Stimulated activated CD8-positive, alpha-beta memory T cell treated with anti-CD3 and anti-CD28 coated beads, Interleukin-7, amount 100 ng/mL, for 1 hour (primary cell): ENCODE measurements at places on chromosomes 2 and 18.

GRCh38 chr2:199457147-199458008, at the start of gene SATB2:
Gene SATB2, minus strand, starts transcription at chr2:199457939. Its CDS starts 1,902 bp downstream, at chr2:199456037.
- DNase-seq, result no peak

- DNase-seq, result no peak
Measured at GRCh38 chr18:10241579-10241978, 212.9 kb upstream of the APCDD1 start.

- DNase-seq, result no peak
Measured at GRCh38 chr2:111071600-111072171, 49.0 kb upstream of the BCL2L11 start.

- DNase-seq, result no peak
Measured at GRCh38 chr2:224524657-224525056, 60.5 kb downstream of the CUL3 start.

DNA sequence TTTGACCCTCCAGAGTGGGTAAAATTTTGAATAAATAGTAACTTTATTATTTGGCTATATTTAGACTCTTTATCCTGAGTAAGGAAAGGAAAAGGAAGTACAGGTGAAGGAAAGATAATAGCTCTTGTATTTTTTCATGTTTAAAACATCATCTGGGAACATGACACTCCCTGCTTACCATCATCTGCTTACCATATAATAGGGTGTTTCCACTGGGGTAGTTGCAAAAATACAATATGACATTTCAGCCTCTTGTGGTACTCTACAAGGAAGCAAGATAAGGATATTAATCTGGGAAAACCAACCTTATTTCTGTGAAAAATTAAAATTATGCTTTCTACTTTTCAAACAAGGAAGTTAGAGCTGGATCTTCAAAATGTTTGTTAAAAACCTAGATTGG, 9.9 kb downstream of the RELCH start:
- DNase-seq, result no peak

DNA sequence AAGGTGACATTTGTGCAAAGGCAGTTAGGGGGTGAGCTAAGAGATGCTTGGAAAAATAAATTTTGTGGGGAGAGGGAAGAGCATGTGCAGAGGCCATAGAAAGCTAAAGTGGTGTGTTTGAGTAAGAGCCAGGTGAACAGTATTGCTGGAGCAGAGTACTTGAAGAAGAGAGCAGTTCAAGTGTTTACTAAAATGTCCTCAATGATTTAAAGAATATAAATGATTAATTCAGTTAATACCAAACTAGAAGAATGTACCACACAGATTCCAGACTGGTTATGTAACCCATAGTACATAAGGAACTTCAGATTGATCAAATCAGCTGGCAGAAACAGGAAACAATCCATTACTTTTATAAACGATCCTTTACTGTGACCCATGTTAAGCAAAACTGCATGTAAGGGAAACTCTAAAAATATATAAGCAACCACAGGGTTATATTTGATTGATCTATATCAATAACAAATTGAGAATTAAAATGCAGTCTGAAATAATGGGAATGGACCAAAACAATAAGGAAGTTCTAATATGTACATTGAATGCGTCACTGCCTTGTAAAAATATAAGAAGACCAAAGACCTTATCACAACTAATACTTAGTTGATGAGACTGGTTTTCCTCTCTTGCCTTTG, 76.9 kb downstream of the LDAH start:
- DNase-seq, result no peak

GRCh38 chr2:203500951-203501350, 34.1 kb downstream of the RAPH1 start:
- no peak for DNase-seq

DNA sequence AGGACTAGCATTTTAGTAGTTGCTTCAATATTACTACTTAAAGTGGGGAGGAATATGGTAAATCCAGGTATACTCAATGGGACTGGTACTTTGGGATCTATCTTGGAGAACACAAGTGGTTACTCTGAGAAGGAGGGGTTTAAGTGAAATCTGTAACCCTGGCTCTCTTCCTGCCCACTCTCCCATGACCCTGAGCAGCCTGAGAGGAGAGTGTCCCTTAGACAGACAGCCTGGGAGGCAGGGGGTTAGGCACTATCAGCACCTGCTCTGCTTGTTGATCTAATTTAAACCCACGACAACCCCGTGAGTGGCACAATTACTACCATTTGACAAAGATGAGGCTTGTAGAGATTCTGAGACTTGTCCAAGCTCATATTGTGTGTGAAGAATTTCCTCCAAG, 395.5 kb downstream of the ALK start:
- DNase-seq, result no peak

DNA sequence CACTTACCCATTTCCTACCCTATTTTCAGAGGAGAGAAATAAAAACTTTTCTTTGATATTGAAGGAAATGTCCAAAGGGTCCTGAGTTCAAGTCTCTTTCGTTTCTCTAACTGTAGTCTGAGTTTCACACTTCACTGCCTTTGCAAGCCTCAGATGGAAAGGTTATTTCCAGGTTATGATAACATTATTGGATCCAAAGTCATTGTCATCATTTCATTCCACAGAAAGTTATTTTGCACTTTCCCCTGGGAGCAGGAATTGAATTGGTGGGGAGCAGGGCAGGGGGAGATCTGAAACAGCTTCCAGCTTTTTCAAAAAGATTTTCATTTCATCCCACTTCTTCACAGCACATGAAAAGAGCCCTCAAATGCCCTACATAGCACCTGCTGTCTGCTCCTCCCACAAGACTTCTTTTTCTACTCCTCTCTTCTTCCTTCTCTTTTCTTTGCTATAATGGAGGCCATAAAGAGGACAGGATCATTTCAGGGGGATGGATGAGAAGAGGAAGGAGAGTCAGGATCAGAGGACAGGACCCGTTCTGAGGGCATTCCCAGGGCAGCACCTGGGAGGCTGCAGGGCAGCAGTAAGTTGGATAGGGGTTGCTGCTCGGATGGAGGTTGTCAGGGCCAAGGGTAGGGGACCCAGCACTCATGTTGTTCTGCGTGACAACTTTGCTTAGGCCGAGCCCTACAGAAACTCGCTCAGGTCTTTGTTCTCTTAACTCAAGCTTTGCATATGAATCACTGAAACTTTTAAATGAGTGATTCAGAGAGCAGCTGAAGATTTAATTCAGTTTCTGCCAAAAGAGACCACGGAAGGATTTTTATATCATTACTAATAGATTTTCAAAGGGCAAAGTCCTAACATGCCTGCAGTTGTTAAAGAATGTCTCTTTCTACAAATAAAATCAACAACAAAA, 11.4 kb upstream of the GALNT5 start:
- DNase-seq, result no peak

DNA sequence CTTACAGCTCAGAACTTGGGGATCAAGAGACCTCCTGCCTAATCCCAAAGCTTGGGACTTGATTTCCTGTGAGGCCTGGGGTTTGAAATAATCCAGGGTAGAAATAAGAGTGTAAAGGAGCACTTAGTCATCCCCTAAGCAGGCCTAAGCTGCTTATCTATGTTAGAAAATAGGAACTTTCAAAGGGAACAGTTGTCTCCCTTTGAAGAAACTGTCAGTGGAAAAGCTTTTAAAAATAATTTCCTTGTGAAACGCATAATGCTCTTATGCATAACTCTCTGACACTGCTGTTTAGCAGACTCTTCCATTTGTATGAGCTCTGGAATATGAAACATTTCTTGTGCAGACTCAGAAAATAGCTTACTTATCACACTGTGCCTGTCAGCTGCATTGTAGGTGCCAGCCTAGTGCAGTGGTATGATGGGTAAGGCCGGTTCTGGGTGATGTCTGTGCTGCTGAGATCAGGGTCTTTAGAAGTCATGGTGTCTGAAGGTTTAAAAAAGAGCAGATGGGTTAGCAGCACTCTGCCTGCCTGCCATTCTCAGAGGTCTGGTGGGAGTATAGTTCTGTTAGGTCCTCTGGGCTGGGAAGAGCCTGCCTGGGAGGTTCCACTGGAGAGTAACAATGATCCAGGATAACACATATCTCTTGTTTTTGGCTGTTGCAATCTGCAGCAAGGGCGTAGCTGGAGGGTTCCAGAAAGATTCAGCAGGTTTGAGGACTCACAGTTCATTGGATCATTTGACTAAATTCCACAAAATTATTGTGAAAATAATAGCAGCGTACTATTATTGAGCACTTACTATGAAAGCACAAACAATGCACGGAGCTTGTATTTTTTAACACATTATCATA, 283.2 kb upstream of the MEX3C start:
- no peak for DNase-seq

- no peak for DNase-seq
Measured at GRCh38 chr18:4603955-4604354, 148.8 kb upstream of the DLGAP1 start.

DNA sequence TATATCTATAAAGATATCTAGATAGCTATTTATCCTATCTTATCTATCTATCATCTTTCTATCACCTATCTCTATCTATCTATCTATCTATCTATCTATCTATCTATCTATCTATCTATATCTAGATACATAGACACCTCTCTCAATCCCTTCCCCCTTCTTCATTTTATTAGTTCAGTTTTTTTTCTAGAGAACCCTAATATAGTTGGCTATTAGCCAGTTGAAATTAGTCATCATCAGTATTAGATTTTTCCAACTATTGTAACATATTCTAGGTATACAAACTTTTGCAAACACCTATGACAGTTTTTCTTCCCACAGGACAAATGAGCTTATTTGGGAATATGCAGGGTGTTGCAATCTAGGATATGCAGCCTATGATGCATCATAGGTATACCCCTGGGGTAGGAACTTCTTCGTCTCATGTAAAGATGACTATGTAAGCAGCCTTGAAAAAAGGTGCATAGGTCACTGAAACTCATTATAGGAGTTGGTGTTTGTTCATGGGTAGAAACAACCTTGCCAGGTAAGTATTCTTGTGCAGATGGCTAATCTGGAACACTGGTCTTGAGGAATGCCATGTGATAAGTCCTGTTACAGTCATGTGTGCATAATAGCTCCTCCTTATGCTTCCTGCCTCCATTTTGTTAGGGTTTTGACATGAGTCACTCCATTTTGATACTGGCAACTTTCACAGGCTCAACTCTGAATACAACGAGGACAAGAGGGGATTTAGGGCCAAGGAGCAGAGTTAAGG, 160.7 kb upstream of the ZSWIM2 start:
- DNase-seq, result no peak

GRCh38 chr2:202101026-202101579, 28.0 kb downstream of the KIAA2012 start:
- no peak for DNase-seq

DNA sequence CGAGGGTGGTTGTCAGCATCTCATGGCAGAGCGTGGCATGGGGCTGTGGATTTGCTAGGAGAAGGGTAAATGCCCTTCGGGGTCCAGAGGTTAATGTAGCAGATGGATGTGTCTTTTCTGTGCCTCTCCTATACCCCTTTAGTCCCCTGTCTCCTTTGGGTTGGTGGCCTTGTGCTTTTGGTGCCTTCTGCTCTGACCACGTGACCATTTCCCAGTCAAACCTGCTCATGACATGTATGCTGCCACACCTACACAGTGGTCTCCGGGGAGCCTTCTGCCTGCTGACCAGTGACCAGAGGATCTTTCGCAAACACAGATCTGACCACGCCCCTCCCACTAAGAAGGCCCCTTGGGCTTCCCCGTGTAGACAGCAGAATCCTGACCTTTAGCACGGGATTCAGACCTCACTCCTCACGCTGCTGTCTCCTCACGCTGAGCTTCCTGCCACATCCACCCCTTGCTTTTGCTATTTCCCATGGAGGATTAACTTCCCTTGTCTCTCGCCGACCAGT, 116.2 kb downstream of the ACOXL start:
- no peak for DNase-seq

GRCh38 chr2:64115808-64116598, 28.2 kb downstream of the PELI1 start:
- no peak for DNase-seq

DNA sequence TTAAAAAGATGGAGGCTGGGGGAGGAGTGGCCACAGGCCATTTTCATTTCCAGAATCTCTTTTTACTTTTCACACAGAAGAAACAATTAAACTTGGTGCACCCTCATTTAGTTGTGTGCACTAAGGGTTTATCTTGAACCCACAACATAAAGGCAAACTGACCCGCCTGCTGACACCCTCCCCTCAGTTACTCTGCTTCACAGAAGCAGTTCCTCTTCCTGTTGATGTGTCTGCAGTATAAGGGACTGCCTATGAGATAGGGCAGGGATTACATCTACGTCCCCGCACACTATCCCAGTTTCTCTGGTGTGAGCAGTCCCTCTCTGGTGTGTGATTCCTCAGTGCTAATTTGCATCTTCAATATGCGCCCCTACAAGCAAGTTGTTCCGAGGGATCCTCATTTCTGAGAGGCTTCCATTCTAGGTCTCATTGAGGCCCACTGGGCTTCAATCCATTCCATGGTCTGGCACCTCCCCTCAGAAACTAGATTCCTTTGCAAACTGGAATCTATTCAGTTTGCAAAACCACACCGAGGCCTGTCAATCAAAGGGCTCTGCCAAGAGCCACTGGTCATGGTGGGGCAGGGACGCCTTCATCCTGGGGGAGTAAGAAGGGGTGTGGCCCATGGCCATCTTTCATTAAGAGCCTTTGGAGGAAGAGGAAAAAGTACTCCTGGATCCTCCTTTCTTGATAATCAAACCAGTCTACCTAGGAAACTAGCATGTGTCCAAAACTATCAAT, 12.3 kb downstream of the CREG2 start:
- no peak for DNase-seq

- no peak for DNase-seq
Measured at GRCh38 chr18:40832362-40832761, 1122.7 kb upstream of the PIK3C3 start.

DNA sequence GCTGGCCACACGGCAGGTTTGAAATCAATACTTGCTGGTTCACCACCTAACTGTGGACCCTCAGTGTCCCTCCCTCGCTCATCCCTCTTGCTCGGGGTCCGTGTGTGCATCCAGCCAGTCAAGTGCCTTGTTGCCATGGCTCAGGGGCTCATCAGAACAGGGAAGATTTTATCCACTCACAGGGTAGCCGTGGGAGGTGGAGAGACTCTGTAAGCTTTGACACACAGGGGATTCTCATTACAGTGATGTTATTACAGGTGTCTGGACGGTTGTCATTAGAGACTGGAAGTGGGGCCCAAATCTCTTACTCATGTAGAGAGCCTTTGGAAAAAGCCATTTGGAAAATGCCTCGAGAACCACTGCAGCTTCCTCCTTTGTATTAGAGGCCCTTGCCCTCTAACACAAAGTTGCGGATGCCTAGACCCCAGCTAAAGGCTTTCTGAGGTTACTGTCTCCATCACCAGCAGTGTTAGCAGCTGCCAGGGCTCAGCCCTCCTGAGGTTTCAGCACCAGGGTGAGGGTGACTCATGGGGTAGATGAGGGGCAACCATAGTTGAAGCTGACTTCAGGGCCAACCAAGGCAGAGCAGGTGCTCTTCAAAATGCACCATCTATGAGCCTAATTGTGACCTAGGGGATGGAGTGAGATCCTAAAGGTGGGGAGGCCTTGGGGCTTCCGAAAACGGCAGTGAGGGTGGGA, 195.6 kb downstream of the CLIP4 start:
- no peak for DNase-seq

- no peak for DNase-seq
Measured at GRCh38 chr18:7233134-7233810, 2.4 kb downstream of the LRRC30 start.

- no peak for DNase-seq
Measured at GRCh38 chr2:64203858-64204632, 59.8 kb upstream of the PELI1 start.

GRCh38 chr2:27086724-27087593, at the start of gene KHK:
Gene KHK, plus strand, starts transcription at chr2:27086772. Its CDS starts 488 bp downstream, at chr2:27087260.
- DNase-seq, result no peak
